ENCODE measurements at places on chromosomes 3 and 15.

DNA sequence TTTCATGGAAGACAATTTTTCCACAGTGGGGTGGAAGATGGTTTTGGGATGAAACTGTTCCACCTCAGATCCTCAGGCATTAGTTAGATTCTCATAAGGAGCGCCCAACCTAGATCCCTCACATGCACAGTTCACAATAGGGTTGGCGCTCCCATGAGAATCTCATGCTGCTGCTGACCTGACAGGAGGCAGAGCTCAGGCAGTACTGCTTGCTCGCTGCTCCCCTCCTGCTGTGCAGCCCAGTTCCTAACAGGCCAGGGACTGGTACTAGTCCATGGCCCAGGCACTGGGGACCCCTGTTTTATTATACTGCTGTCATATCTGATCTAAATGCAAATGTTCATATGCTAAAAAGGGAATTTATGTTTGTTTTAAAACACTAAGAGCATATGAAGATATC lies 9.8 kb upstream of the GRK7 start:
- no peak for DNase-seq

DNA sequence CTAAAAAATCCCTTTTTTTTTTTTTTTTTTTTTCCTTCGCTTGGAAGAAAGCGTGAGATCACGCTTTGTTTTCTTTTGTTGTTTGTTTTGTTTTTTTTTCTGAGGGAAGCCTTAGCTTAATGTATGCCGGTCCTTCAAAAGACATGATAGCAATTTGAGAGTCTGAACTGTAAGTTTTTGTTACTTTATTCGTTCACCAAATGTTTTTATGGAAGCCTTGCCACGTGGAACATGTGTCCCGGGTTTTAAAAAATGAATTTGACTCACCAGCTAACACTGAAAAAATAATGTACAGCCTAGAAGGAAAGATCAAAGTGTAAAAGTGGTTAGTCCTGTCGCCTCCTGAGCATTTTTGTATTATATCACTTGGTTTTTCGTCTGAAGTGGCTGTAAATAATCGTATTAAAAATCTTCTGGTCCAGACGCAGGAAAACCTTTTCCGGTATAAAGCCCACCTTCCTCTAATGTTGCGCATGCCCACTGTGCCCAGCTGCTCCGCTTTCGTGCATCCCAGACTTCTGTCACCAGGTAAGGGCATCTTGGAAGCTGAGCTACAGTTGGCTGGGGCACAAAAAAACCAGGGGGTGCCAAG lies 795 bp upstream of the MYNN start:
- peak; percentile 71 for DNase-seq

DNA sequence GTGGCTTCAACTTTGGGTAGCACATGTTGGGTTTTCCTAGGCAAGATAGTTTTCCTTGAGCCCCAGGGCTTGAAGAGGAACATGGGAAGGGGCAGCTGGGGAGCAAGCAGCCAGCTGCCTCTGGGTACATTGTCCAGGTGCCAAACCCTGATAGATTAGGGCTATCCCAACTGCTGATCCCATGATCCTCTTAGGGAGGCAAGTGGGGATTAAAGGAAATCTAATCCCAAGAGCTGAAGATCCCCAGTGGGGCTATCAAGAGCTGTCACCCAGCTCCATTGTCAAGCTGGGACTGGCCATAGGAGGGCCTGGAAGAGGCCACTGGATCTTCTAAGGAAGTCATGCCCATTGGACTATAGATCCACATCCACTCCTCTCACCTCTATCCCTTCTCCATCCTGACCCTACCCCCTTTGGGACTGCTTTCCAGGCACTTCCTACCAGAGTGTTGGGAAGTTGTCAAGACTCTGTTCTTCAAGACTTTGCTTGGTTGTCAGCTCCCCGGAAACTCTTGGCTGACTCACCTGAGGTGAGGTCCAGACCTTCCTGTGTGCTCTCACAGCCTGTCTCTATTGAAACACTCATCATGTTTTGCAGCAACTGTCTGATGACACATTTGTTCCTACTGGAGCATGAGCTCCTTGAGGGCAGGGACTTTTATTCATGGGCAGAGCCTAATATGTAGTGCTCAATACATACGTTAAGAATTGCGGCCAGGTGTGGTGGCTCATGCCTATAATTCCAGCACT lies 5.9 kb downstream of the CAMK2N2 start:
- DNase-seq = no peak

- no peak for DNase-seq
These were observed 10.7 kb downstream of the PDE8A start for GRCh38 chr15:84992157-84992944.

- DNase-seq = no peak
These were observed 1.1 kb upstream of the CSK start for GRCh38 chr15:74780523-74781430.

DNA sequence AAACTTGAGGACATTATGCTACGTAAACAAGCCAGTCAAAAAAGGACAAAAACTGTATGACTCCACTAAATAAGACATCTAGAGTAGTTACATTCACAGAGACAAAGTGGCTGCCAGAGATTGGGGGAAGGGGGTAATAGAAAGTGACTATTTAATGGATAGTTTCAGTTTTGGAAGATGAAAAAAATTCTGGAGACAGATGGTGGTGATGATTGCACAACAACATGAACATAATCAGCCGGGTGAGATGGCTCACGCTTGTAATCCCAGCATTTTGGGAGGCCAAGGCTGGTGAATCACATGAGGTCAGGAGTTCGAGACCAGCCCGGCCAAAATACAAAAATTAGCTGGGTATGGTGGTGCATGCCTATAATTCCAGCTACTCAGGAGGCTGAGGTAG lies 40.6 kb downstream of the DPP8 start:
- DNase-seq = no peak

GRCh38 chr15:57236561-57237300 lies 139.6 kb upstream of the CGNL1 start:
- DNase-seq = no peak

DNA sequence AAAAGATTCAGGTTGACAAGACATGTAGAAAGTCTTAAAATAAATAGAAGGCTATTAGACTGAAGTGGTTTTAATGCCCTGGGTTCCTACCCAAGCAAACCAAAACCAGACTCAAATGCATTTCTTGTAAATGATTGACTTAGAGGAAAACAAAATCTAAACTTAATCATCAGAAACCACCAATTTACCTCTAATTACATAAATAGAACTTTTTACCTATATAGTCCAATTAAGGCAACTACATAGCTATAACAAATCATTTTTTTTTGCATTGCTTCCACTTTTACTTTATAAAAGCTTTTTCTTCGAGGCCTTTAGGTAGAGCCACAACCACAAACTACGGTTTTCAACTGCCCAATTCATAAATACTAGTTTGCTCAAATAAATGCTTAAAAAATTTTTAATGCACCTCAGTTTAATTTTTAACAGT lies 231.3 kb upstream of the ARHGEF26 start:
- no peak for DNase-seq

GRCh38 chr3:23537101-23537551 lies 268.6 kb upstream of the UBE2E1 start:
- DNase-seq = no peak

- peak; percentile 80 for DNase-seq
These were observed 19.4 kb upstream of the KIF23 start for GRCh38 chr15:69394556-69395282.

GRCh38 chr3:166291186-166291955 lies 454.1 kb upstream of the BCHE start:
- no peak for DNase-seq

GRCh38 chr15:74427607-74428441 lies 5.9 kb downstream of the SEMA7A start:
- DNase-seq = no peak

GRCh38 chr3:12371525-12372140 lies 82.8 kb downstream of the PPARG start:
- DNase-seq = peak; percentile 21

GRCh38 chr15:98609144-98609852 lies 39.0 kb upstream of the IGF1R start:
- no peak for DNase-seq

DNA sequence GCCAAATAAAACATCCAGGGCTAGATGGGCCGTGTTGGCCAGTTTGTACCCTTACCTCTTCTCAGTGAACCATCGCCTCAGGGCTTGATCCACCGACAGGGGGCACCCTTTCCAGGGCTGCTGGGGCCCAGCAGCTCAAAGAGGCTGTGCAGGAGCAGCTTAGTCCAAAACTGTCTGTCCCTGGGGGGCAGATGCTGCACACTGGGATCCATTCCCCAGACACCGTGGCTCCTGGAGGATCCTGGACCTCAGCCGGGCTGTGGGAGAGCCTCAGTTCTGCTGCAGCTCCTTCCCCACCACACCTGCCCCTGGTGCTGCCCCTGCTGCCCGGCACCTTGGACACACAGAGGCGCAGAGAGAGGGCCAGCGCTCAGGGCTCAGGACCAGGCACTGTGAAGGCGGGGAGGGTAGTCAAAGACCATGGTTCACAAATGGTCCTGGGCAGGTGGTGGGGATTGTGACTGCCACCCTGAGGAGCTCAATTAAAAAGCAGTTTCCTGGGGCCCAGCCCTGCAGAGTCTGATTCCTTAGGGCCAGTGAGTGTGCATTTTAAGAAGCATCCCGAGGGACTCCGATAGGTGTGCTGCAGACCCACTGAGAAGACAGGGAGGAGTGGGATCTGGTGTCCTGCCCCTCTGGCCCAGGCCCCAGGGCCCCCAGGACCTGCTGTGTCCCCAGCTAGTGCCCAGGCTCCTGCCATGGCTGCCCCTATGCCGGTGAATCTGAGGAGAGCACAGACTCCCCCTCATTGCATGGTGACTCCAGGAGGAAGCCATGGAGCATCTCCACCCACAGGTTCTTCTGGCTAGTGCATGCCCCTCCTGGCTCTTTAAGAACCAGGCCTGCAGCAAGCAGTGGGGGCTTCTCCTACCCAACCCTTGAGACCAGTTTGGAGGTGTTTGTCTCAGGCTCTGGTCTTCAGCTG lies 86.5 kb upstream of the PRR20G start:
- DNase-seq = no peak

- no peak for DNase-seq
These were observed 431.4 kb downstream of the PDCD6IP start for GRCh38 chr3:34229876-34230275.

DNA sequence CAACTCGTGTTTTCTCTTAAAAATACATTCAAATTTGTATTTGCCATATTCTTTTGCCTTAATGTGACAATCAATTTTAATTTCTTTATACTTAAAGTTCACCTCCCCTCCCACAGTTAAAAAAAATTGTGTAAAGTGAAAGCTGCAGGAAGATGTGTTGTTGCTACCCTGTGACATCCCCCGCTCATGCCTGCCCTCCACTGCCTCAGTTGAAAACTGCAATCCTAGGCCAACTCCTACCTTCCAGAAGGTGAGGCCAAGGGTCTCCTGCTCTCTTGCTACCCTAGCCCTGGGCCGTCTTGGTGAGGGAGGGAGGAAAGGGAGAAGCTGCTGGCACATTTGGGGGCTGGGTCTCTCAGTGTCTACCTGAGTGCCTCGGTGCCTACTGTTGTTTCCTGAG lies 57.0 kb upstream of the CMTM7 start:
- no peak for DNase-seq

DNA sequence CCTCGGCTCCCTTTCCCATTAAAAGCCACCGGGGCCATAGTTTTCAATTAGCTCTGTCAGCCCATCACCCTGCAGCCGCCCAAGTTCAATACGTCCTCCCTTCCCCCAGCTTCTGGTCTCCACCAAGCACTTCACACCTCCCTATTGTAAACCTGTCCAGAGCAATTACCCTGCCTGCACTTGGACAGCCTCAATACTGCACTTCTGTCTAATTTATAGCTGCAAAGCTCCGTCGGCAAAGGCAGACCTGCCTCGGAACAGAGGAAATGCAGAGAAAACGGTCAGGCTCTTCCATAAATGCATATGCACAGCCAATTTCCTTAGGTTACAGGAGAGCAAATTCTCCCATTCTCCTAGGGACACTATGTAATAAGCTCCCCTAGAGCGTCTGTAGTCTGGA lies 21.9 kb downstream of the LRIG1 start:
- DNase-seq = no peak

DNA sequence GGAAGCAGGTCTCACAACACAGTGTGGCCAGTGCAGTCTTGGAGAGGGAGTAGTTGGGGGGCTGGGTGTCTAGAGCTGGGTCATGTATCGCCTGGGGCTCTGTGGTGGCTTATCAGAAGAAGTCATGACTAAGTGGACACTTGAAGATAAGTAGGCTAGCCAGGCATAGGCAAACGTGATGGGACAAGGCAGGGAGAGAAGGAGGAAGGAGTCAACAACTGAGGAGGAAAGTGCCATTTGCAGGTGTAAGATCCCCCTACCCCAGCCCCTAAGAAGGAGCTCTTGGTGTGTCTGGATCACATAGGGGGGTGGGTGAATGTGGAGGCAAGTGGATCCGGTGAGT lies 352.3 kb downstream of the LRTM1 start:
- no peak for DNase-seq

DNA sequence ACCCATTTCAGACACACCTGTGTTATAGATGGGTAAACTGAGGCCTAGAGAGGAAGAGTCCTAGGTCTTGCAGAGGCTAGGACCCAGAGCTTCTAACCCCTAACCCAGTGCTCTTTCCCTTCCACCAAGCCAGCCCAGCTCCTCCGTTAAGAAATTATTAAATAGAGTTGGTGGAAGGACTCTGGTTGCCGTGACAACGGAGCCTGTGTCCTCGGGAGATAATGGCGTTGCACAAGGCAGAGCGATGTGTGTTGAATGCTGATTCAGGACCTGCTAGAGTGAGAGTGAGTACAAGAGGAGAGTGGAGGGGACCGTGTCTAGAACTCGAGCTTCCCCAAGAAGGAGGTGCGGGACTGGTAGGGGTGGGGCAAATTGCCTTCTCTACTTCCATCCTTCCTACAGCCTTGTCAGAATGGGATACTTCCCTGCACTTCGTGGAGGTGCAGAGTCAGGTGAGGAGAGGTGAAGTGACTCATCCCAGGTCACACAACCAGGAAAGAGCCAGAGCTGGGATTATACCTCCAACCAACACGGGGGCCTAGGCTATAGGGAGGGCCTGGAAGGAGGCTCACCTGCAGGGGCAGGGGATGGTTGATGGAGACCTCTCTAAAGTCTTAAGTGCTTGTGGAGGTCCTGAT lies 8.6 kb downstream of the SLC6A1 start:
- peak; percentile 71 for DNase-seq

GRCh38 chr3:151871639-151872468 lies 1.6 kb upstream of the SUCNR1 start:
- no peak for DNase-seq

GRCh38 chr3:126540951-126541627 lies 17.1 kb downstream of the CHST13 start:
- DNase-seq = no peak

GRCh38 chr3:126266291-126266840 lies 86.0 kb upstream of the ALDH1L1 start:
- DNase-seq = peak; percentile 42

All from mucosa of gallbladder (tissue), 1 donor.